ENCODE measurements at places on chromosomes 6 and 20.

- peak; percentile 70 for DNase-seq
Measured at GRCh38 chr20:38222231-38222922, 38.2 kb downstream of the KIAA1755 start.

- DNase-seq = no peak
Measured at GRCh38 chr20:60372822-60373221, 414.6 kb downstream of the CDH26 start.

DNA sequence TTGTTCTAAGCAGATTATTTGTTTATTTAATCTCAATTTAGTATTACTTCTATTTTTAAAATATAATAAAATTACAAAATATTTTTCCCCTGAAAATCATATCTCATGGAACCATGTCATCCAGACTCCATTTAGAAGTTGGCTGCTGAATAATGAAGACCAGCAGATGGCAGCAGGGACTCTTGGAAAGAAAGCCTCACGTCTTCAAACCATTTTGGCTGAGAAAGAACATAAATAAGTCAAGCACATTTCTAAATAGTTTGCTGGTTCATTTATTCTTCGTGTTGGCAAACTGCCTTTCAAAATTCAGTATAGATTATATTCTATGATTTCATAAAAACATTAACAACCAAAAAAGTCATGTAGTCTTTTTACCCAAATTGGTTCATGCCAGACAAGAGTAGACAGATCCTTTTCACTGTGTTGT lies 71.7 kb downstream of the RCAN2 start:
- DNase-seq = peak; percentile 89

DNA sequence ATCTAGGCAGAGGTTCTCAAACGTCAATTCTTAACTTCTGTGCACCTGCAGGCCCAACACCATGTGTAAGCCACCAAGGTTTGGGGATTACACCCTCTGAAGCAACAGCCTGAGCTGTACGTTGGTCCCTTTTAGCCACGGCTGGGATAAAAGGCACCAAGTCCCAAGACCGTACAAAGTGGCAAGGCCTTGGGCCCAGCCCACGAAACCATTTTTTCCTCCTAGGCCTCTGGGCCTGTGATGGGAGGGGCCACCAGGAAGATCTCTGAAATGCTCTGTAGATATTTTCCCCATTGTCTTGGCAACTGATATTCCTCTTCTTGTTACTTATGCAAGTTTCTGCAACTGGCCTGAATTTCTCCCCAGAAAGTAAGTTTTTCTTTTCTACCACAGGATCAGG lies 4.5 kb upstream of the FAM184A start:
- DNase-seq = no peak

GRCh38 chr20:50484271-50484976 lies 25.8 kb upstream of the PTPN1 start:
- DNase-seq = no peak

DNA sequence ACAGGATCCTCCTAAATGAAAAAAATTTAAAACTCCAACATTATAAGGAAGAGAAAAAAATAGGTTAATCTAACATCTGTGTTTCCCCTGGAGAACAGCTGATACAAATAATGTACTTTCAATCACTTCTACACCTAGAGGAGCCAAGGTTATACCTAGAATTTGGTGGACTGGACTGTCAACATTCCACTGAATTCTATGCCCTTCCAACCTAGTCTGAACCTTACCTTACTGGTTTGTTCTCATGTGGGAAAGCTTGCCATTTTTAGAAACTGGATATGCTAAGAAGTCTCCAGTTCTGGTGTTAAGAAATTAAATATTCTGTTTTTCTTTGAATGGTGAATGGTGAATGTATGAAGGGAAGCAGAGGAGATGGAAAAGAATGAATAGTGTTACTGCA lies 162.4 kb downstream of the DST start:
- DNase-seq = no peak

- DNase-seq = peak; percentile 22
Measured at GRCh38 chr6:90082847-90083246, 188.6 kb downstream of the GJA10 start.

DNA sequence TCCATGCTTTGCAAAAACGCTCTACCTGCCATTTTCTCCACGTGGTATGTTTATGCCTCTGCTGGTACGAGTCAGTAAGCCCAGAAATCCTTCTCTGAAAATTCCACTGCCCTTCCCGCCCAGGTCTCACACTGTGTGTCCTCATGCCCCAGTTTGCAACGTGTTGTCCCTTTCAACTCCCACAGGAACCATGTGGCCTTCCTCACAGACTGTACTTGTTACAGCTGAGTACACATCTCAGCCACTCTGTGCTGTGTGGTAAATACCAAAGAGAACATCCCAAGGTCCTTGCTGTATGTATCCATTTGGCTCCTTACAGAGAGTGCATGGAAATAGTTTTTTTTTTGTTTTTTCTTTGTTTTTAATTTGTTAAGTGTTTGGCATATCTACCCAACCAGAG lies 56.9 kb downstream of the RTN4IP1 start:
- DNase-seq = no peak

GRCh38 chr6:70281923-70282311 lies 21.0 kb downstream of the COL9A1 start:
- no peak for DNase-seq

All from tongue (tissue), 3 donors.